ENCODE measurements at places on chromosomes 6 and 20. TPM values are rescaled to one million over a fixed set of nuclear protein-coding genes. Genes with fewer than 3 reads are reported as not detected.

- no peak for DNase-seq
Measured at GRCh38 chr6:25279748-25280343, 672 bp downstream of the CARMIL1 start.

DNA sequence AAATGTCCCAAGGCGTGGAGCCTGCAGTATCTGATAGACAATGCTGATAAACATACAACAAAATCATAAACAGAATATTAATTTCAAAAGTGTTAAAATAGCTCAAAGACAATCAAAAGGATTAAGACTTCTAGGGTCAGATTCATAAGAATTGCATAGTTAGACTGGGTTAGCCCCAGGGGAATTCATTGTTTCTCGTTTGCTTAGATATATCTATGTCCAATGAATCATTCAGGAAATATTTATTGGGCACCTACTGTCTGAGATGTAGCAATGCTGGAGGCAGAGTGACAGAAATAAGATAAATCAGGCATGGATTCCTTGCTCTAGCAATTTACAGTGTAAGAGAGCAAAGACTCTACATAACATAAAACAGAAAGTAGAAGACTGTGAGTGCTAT lies 124.4 kb upstream of the PRL start:
- DNase-seq, result no peak

DNA sequence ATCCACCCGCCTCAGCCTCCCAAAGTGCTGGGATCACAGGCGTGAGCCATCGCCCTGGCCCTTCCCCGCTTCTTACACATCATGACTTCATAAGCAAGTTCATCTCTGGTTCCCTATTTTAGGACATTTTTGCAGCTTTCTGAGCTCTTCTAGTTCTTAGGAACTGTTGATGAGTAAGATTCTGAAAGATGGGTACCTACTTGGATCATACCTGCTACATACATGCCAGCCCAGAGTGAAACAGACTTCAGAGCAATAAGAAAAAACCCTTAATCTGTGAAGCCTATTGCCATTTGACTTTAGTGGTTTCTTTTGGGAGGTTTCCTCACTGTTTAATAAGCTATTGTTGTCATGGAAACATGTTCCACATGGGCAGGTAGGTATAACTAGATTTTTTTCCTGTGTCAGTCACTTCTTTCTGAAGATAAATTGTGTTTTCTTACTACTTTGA lies 27.9 kb upstream of the TMEM217 start:
- DNase-seq, result no peak

GRCh38 chr20:3314391-3314790 lies 75.4 kb upstream of the SLC4A11 start:
- no peak for DNase-seq

GRCh38 chr6:45185403-45186251 lies 142.5 kb upstream of the RUNX2 start:
- DNase-seq, result no peak

- DNase-seq, result no peak
Measured at GRCh38 chr6:166379800-166380199, 2.9 kb downstream of the MPC1 start.

Gene RAET1L
- not detected for total RNA-seq

Gene GTF2H4
- total RNA-seq, result 19.1 TPM
